ENCODE measurements at places on chromosomes 2 and 18.

GRCh38 chr2:224333726-224334482 is 68.0 kb downstream of the FAM124B start:
- no peaks in the 10 kb centered on the region for H3K36me3 ChIP-seq
- DNase-seq, result no peak
- H3K4me1 ChIP-seq, result no peaks in the 10 kb centered on the region
- H3K27ac ChIP-seq, result no peak overlapping the region
- H3K4me3 ChIP-seq, result no peak overlapping the region

DNA sequence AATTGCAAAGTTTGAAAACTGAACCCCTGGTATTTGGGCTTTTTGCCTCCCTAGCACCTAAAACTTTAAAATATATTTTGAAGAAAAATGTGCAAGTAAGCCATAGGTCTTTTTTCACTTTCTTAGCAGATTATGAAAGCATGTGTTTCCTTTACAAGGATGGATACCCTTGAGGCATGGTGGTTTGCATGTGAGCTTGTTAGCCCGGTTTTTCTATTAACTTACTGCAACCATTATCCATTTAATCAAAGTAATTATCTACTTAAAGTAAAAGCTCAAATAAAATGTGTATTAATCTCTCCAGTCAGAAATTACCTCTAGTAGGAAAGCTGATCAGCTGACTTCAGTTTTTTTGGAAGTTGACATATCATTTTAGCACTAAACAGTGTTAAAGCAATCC is 140.6 kb downstream of the EML6 start:
- no peaks in the 10 kb centered on the region for H3K27me3 ChIP-seq
- H3K4me1 ChIP-seq, result peaks cover 10% of the 10 kb centered on the region
- no peak overlapping the region for H3K4me3 ChIP-seq
- H3K27ac ChIP-seq, result no peak overlapping the region
- no peak for DNase-seq

DNA sequence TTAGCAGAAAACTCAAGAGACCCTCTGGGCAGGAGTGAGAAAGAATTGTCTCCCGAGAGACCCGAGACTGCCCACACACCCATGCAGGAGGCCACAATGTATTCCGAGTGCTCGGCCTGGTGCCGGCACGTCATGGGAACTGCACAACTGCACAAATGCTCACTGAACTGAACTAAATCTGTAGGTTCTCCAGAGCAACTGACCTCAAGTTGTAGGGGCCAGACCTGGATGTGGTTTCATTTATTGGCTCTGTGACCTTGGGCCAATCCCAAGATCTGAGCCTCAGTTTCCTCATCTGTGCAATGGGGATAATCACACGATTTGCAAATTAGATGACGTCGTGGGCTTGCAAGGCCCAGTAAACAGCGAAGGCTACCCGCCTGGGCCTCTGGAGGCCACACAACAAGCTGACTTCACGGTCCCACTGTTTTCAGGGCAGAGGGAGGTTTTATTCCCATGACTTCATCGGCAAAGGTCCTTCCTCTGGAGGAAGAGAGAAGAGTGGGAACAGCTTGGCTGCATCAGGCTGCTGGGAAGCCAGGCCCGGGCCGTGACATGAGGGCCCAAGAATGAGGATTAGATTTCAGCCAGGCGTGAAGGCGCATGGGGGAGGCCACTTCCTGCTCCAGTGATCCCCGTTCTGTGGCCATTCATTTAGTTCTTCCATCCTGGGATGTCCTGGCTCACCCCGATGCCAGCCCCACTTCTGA is 3.6 kb upstream of the ERFE start:
- DNase-seq, result no peak
- no peak overlapping the region for H3K4me3 ChIP-seq
- no peak overlapping the region for H3K27ac ChIP-seq
- H3K4me1 ChIP-seq, result peaks cover 5% of the 10 kb centered on the region

GRCh38 chr2:152115952-152116351 is 17.1 kb upstream of the CACNB4 start:
- H3K4me3 ChIP-seq, result no peak overlapping the region
- no peak for DNase-seq
- peaks cover 7% of the 10 kb centered on the region for H3K36me3 ChIP-seq
- H3K4me1 ChIP-seq, result peaks cover 5% of the 10 kb centered on the region

GRCh38 chr18:45330170-45330594 is 285.1 kb upstream of the SLC14A2 start:
- no peaks in the 10 kb centered on the region for H3K36me3 ChIP-seq
- DNase-seq, result no peak
- H3K27me3 ChIP-seq, result peaks cover 13% of the 10 kb centered on the region
- H3K27ac ChIP-seq, result no peak overlapping the region
- no peak overlapping the region for H3K4me3 ChIP-seq
- H3K4me1 ChIP-seq, result no peaks in the 10 kb centered on the region

DNA sequence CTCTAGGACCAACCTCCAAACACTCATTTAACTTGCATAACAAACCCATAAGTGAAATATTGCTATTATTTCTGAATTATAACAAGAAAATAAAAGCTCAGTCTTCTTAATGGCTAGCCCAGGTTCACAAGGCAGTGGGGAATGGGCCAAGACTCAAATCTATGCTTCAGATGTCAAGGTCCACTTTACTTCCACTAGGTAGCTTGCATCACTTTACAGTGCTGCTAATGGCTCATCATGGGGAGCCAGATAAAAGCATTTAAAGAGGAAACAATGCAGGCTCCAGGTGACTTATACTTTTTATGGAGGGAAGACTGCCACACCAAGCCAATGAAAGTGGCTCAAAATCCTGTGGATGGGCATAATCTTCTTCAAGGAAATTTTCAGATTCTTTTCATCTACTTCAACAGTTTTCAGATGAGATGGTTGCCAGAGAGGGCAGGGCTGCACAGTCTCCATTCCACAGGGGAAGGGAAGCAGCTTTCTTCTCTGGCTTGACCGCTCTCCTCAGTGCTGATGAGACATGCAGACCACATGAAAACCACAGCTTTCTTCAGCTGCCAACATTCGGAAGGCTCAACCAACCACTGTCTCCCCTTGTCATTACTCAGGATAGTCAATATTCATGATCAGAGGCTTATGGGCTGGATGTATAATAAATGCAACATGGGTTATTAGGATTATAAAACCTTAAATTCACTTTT is 361.9 kb upstream of the MEX3C start:
- H3K4me1 ChIP-seq, result no peaks in the 10 kb centered on the region
- H3K27ac ChIP-seq, result no peak overlapping the region
- peaks cover 2% of the 10 kb centered on the region for H3K36me3 ChIP-seq
- no peak overlapping the region for H3K4me3 ChIP-seq
- H3K27me3 ChIP-seq, result peaks cover 15% of the 10 kb centered on the region
- DNase-seq, result no peak

- H3K4me1 ChIP-seq, result no peaks in the 10 kb centered on the region
- no peak overlapping the region for H3K4me3 ChIP-seq
- no peaks in the 10 kb centered on the region for H3K27me3 ChIP-seq
- H3K27ac ChIP-seq, result no peak overlapping the region
- no peak for DNase-seq
These were observed 916.6 kb downstream of the SLC4A3 start for GRCh38 chr2:220544049-220544448.

DNA sequence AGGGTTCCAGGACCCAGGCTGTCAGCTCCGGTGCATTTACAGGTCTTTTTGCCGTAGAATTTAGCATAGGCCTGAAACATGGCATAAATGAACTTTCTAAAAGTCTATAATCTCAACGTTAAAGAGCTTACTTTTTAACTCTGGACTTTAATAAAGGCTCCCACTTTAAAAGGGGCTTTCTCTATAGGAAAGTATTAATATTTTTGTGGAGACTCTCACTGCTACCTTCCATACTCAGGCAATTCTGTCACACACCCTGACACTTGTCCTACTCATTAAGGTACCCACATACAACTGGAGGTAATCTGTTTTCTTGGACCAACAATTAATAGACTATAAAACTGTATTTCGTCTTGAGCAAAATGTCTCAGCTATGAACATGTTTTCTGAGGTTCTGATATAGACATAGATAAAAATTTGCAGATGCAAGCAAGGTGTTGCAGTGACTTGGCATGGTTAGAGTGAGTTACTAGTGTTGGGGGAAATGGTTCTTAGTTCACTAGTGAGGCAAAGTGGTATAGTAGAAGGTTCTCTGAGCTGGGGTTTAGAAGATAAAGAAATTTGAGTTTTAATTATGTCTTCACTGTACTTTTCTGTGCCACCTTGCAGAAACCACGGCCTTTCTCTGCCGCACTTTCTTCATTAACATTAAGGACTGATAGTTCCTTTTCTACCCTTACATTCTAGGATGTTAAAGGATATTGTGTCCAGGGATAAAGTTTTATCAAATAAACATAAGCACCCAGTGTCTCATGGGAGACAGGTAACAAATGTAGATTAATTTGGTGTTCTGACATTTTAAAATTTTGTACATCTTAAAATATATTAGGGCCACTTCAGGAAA is 10.8 kb upstream of the NR4A2 start:
- peaks cover 2% of the 10 kb centered on the region for H3K36me3 ChIP-seq
- no peak for DNase-seq
- H3K27ac ChIP-seq, result peak overlapping the region; percentile 99
- H3K27me3 ChIP-seq, result no peaks in the 10 kb centered on the region

DNA sequence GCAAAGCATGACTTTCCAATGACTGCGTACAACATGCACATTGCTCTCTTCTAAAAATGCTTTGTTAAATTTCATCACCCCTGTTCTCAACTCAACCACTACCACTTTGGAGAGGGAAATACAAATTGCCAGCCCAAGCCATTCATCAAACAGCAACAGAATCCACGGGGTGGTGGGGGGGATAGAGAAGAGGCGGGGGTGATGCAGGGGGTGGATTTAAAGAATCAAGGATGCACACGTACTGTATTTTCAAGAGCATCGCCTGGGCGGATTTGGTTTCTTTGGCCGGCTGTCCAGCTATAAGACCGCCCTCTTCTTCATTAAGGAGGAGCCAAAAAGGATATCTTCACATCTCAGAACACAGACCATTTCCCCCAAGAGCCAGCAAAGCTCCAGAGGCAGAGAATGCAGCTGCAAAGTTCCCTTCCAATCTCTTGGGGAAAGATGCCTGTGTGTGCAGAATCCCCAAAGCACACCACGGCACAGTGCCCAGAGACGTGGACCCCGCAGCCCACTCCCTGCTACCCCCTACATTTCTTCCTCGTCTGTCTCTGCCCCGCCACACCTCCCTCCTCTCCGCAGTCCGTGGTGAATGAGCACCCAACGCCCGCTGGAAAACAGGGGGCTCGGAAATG is 977 bp downstream of the SLC8A1 start:
- peak overlapping the region; percentile 70 for H3K4me3 ChIP-seq
- peaks cover 15% of the 10 kb centered on the region for H3K4me1 ChIP-seq
- peaks cover 14% of the 10 kb centered on the region for H3K27me3 ChIP-seq
- DNase-seq, result no peak
- peaks cover 2% of the 10 kb centered on the region for H3K36me3 ChIP-seq
- no peak overlapping the region for H3K27ac ChIP-seq

GRCh38 chr2:172012677-172013391 is 13.1 kb downstream of the METAP1D start:
- no peak overlapping the region for H3K27ac ChIP-seq
- no peaks in the 10 kb centered on the region for H3K27me3 ChIP-seq
- peaks cover 7% of the 10 kb centered on the region for H3K4me1 ChIP-seq

DNA sequence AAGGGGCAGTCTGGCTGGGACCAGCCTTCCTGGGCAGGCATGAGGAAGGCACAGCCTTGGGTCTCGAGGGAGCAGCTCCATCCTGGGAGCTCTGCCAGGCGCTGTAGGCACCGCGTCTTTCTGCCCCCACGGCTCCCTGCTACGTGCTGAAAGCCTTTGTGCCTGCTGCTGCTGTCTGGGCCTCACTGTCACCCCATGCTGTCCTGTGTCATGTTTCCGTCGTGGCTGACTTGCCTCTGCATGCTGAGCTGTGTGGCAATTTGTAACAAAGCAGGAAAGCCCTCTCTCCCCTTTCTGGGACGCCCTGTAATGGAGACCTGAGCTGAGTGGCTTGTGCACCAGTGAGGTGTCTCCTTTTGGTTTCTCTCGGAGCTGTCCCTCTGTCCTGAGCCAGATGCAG is 152.5 kb downstream of the TSN start:
- no peak overlapping the region for H3K27ac ChIP-seq
- H3K27me3 ChIP-seq, result no peaks in the 10 kb centered on the region
- H3K4me1 ChIP-seq, result no peaks in the 10 kb centered on the region
- no peaks in the 10 kb centered on the region for H3K36me3 ChIP-seq

DNA sequence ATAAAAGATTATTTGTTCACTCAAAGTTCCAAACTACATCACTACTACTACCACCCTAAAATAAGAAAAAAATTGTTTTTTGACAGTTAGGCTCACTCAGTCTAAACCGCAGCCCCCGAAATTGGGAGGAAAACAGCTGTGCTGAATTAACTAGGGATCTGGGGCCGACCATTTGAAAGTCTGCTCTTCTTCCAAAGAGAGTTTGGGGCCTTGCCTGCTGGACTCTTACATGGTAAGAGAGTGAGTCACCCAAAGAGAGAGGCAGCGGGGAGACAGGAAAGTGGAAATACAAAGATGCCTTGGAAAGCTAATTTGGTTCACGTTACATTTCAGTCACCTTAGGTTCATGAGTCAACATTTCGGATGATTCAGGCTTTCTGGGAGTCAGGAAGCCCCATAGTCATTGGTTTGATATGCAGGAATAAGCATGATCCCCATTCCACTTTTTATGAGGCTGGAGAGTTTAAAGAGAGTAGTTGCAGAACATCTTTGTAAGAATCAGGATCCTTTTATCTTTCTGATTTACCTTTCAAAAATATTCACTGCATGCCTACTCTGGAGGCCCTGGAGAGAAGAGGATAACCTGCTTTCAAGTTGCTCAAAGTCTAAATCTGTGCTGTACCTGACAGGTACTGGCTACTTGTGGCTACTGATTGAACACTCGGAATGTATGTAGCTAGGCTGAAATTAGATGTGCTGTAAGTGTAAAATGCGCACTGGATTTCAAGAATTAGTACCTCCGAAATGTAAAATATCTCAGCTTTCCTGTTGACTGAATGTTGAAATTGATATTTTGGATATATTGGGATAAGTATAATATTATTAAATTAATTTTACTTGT is 995 bp upstream of the RTN4 start:
- H3K27ac ChIP-seq, result peak overlapping the region; percentile 97
- no peak for DNase-seq
- no peaks in the 10 kb centered on the region for H3K27me3 ChIP-seq
- H3K36me3 ChIP-seq, result no peaks in the 10 kb centered on the region
- H3K4me3 ChIP-seq, result peak overlapping the region; percentile 100

DNA sequence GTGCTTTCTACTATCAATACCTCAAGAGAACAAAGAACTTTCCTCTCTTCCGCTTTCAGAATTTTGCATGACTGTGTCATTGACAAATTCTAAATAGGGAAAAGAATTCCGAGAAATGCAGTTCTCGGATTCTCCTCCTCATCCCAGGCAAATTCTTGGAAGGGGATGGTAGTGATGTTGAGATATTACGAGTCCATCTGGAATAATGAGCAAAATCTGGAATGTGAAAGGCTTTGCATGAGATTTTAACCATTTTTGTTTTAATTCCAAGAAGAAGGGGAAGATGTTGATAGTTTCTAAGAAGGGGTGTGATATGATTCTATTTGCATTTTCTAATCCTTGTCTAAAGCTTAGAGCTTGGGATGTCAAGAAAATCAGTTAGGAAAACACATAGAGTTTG is 127.1 kb upstream of the DOCK10 start:
- peaks cover 10% of the 10 kb centered on the region for H3K27me3 ChIP-seq
- H3K4me3 ChIP-seq, result no peak overlapping the region
- DNase-seq, result no peak
- H3K4me1 ChIP-seq, result peaks cover 12% of the 10 kb centered on the region
- peaks cover 1% of the 10 kb centered on the region for H3K36me3 ChIP-seq

GRCh38 chr18:2856547-2857170 is 9.9 kb downstream of the EMILIN2 start:
- no peak overlapping the region for H3K27ac ChIP-seq
- H3K36me3 ChIP-seq, result peaks cover 4% of the 10 kb centered on the region
- peaks cover 5% of the 10 kb centered on the region for H3K27me3 ChIP-seq
- H3K4me1 ChIP-seq, result no peaks in the 10 kb centered on the region
- H3K4me3 ChIP-seq, result no peak overlapping the region
- DNase-seq, result no peak
